ENCODE measurements at places on chromosomes 13 and 19.

- no peak for DNase-seq
Observed at GRCh38 chr13:25990801-25991200, 61.0 kb downstream of the SHISA2 start.

- no peak for DNase-seq
Observed at GRCh38 chr19:39838569-39838968, 4.6 kb upstream of the DYRK1B start.

GRCh38 chr13:79658333-79658975 is 177.5 kb downstream of the NDFIP2 start:
- no peak for DNase-seq

DNA sequence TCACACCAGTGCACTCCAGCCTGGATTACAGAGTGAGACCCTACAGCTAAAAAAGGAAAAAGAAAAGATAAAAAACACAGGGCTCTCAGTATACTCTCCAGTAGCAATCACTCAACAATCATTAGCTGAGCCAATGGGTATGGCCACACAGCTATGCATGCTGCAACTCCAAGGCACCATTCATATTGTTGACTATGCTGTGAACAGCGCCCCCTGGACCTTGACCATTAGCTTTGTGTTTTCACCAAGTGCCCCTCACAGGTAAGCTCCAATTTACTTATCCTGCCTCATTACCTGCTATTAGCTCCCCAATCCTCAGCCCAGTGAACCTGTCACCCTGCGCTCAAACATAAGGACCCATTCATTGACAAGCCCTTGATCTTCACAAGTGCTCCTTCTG is 35.8 kb downstream of the ZIC5 start:
- no peak for DNase-seq

- no peak for DNase-seq
Observed at GRCh38 chr13:48852911-48853727, 122.6 kb upstream of the FNDC3A start.

GRCh38 chr13:99307247-99307646 is at the start of gene GPR183:
Gene GPR183 (minus strand): TSS chr13:99307399. CDS start chr13:99296145, 11,254 bp downstream.
- no peak for DNase-seq

GRCh38 chr13:21218351-21219035 is 42.0 kb downstream of the MRPL57 start:
- no peak for DNase-seq

DNA sequence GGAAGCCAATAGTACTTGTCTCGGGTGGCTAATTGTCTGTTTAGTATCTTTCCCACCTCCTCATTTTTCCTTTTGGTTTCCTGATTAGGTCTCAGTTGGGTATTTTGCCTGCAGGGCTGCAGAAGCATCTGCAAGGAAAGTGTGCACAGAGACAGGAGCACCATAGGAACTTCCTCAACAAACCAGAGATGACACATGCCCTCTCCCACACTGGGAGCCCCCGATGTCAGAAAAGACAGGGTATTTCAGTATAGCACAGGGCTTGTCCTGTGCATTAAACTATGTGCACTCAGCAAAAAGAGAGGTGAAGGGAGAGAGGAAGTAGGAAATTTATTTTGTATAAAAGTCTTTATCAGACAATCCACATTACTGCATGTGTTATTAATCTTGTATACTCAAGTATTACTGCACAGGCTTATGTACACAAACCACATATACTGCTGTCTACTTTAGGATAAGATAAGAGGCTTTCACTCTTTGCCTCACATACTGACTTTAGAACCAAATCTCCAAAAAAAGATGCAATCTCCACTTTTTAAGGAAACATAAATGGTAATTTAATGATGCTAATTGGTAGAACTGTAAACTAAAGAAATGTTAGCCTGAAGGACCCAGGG is 501.0 kb downstream of the FOXO1 start:
- no peak for DNase-seq

- peak; percentile 85 for DNase-seq
Observed at GRCh38 chr13:76885203-76886004, 801 bp downstream of the KCTD12 start.

DNA sequence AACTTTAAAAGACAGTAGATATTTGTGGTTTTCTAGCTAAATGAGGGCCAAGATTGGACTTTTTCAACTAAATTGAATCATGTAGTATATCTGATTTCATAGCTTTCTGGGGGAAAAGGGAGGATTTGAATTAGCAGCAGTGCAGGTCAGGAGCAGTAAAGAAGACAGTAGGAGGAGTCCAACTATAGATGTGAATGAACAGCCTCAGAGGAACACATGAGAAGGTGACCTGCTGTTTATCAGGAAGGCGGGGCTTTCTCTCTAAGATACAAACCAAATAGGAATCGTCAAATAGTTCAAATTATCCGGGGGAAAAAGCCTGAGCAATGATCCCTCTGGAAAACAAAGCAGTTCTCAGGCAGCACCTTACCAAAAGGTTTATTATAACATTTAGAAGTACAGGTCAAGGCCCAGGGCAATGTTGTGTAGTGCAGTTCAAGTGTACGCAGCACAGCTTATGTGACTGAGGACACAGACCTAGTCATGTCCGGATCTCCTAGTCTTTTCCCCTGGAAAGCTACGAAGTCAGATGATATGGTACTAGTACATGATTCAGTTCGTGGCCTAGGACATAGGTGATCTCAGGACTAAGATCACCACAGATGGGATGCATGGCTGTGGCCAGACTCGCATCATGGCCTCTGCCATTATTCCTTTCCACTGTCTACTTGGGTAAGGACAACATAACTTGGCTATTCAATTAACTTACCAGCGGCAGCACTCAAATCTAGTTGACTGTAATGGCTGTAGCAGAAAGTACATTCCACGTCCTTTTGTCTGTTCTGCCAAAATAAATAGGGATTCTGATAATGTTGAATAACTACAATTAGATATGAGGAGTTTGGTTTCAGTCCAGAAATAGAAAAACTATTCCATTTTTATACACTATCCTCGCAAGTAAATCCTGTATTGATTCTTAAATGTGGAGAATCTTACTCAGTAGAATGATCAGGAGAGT is 40.3 kb downstream of the MPHOSPH8 start:
- DNase-seq = no peak

DNA sequence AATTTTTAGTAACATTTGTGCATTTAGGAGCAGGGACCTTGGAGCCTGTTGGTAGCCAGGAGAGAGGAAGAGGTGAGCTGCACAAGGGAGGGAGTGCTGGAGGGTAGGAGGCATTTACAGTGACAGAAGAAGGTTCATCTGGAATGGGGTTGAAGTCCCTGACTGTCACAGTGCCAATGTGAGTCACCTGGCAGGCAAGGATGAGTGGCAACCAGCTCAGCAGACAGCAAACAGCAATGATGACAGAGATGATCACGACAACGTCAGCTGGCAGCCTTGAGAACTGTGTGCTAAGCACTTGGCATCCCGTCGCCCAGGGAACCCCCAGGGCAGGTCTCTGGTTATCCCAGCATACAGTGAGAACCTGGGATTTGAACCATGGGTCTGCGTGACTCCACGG is 2.6 kb downstream of the OR10H5 start:
- no peak for DNase-seq

GRCh38 chr19:49151267-49152118 is 3.7 kb downstream of the HRC start:
- no peak for DNase-seq

- no peak for DNase-seq
Observed at GRCh38 chr13:73870970-73871935, 263.0 kb downstream of the KLF12 start.

- peak; percentile 84 for DNase-seq
Observed at GRCh38 chr19:11496391-11497163, 9.1 kb downstream of the ZNF653 start.

- DNase-seq = no peak
Observed at GRCh38 chr13:20691616-20692015, 11.9 kb upstream of the IL17D start.

DNA sequence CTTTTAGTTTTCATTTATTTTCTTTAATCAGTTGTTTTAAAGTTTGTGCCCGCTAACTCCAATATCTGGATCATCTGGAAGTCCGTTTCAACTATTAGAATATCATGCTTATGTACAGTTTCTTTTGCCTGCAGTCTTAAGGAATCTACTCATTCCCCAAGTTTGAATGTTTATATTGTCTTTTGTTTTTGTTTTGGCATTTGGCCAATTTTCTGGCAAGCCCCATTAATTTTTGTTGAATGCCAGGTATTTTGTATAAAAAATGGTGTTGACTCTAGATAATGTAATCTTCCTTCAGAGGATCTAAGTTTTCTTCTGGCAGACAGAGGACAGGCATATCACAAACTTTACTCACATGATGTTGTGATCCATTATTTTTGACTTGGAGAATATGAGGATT is 11.1 kb upstream of the ZNF235 start:
- DNase-seq = no peak

GRCh38 chr13:99385161-99385560 is 78.0 kb upstream of the GPR183 start:
- peak; percentile 55 for DNase-seq

- DNase-seq = peak; percentile 85
Observed at GRCh38 chr19:54448040-54448773, 792 bp upstream of the LENG8 start.

DNA sequence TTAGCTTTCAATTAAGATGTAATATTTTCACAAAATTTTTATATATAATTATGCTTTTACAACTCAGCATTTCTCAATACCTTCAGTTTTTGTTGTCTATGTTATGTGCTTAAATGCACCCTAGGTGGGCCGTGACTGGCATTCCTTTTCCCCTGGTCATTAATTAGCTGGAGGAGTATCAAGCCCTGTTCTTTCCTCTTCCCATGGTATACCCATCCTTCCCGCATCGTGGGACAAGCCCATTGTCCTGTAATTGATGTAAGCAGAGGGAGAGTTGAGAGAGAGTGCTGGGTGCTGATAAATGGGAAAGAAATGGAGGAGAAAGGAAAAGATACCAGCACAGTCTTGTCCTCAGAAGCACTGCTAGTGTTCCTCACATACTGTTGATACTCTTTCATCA is 591.7 kb downstream of the GPC6 start:
- DNase-seq = no peak

- peak; percentile 9 for DNase-seq
Observed at GRCh38 chr13:99966064-99966805, 5.3 kb downstream of the ZIC5 start.

- no peak for DNase-seq
Observed at GRCh38 chr13:79725841-79726240, 244.9 kb downstream of the NDFIP2 start.

- DNase-seq = no peak
Observed at GRCh38 chr19:19305066-19305465, 15.2 kb downstream of the SUGP1 start.

GRCh38 chr19:48975947-48976847 is 11.1 kb downstream of the FTL start:
- DNase-seq = no peak
